Sigmoid colon (tissue), 7 donors: ENCODE measurements at places on chromosomes 4 and X. TPM values are rescaled to one million over a fixed set of nuclear protein-coding genes. Genes with fewer than 3 reads are reported as not detected.

DNA sequence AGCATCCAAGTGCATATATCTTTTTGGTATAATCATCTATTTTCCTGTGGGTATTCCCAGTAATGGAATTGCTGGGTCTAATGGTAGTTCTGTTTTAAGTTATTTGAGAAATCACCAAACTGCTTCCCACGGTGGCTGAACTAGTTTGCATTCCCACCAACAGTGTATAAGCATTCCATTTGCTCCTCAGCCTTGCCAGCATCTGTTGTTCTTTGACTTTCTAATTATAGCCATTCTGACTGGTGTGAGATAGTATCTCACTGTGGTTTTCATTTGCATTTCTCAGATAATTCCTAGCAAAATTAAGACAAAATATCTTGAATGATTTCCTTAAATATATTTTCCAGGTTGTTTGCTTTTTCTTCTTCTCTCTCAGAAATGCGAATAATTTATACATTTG is 341.1 kb downstream of the GBA3 start:
- H3K27ac ChIP-seq: no peak overlapping the region
- no peaks in the 10 kb centered on the region for H3K27me3 ChIP-seq
- no peaks in the 10 kb centered on the region for H3K4me1 ChIP-seq
- no peak overlapping the region for H3K4me3 ChIP-seq
- no peaks in the 10 kb centered on the region for H3K36me3 ChIP-seq
- no peak for DNase-seq

DNA sequence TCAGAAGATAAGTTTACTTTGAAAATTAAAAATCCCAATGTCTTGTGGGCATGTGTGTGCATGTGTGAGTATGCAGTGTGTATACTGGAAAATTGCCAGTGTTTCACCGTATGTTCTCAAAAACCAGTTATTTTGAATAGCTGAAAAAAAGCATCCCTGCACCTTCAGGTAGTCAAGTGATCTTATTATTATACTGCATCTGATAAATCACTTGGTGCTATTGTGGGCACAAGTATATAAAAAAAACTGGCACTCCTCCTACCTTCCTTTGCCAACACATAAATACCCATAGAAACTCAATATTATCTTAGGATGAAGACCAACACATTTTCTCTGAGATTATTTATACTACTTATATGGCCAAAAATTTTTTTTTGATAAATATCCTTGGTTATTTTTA is 91.5 kb upstream of the MAP9 start:
- peaks cover 5% of the 10 kb centered on the region for H3K4me1 ChIP-seq
- H3K4me3 ChIP-seq: no peak overlapping the region
- H3K36me3 ChIP-seq: no peaks in the 10 kb centered on the region
- H3K27me3 ChIP-seq: no peaks in the 10 kb centered on the region
- H3K27ac ChIP-seq: no peak overlapping the region

DNA sequence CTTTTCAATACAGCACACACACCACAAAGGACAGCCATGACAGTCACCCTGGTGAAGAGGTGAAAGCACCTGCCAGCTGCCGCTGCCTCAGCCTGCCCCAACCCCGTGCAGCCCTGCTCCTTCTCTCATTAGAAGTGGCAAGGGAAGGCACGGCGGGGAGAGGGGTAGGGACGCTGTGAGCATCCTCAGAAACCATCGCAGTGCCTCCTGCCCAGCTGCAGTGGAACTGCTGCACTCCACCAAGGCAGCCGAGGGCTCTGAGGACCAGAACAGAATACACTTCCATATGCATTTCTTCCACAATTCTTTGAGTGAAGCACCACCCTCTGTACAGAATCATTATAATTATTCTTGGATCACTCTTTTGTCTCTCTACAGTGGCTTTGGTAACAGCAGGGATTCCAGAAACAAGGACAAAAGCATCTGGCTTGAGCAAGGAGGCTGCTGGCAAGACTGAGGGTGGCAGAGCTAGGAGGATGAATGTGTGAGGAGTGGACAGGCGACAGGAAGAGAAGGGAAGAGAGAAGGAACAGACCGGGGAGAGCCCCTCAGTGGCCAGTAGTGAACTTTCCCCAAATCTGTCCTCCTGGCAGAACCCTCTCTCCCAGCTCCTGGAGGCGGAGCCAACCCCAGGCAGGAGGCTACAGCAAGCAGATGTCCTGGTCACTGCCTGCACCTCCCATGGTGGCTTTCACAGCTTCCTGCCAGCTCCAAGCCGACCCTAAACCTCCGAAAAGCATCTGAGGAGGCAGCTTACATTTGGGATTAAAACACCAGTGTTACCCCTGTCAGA is 73.2 kb downstream of the MTNR1A start:
- no peaks in the 10 kb centered on the region for H3K36me3 ChIP-seq
- H3K27ac ChIP-seq: no peak overlapping the region
- no peaks in the 10 kb centered on the region for H3K4me1 ChIP-seq
- DNase-seq: no peak

DNA sequence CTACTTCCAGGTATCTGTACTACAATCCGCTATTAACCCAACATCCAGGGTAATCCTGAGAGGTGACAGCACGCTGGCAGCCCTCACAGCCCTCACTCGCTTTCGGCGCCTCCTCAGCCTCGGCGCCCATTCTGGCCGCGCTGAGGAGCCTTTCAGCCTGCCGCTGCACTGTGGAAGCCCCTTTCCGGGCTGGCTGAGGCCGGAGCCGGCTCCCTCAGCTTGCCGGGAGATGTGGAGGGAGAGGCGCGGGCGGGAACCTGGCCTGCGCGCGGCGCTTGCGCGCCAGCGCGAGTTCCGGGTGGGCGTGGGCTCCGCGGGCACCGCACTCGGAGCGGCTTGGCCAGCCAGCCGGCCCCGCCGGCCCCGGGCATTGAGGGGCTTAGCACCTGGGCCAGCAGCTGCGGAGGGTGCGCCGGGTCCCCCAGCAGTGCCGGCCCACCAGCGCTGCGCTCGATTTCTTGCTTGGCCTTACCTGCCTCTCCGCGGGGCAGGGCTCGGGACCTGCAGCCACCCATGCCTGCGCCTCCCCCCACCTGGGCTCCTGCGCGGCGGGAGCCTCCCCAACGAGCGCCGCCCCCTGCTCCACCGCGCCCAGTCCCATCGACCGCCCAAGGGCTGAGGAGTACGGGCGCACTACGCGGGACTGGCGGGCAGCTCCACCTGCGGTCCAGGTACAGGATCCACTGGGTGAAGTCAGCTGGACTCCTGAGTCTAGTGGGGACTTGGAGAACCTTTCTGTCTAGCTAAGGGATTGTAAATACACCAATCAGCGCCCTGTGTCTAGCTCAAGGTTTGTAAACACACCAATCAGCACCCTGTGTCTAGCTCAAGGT is 87.3 kb downstream of the PRSS12 start:
- H3K4me1 ChIP-seq: no peaks in the 10 kb centered on the region
- no peak for DNase-seq
- peak overlapping the region; percentile 51 for H3K4me3 ChIP-seq
- H3K36me3 ChIP-seq: no peaks in the 10 kb centered on the region

- no peak overlapping the region for H3K4me3 ChIP-seq
- H3K27me3 ChIP-seq: no peaks in the 10 kb centered on the region
- H3K4me1 ChIP-seq: no peaks in the 10 kb centered on the region
- H3K36me3 ChIP-seq: peaks cover 9% of the 10 kb centered on the region
- peak; percentile 77 for DNase-seq
Measured at GRCh38 chrX:24081661-24082154, 27.0 kb downstream of the EIF2S3 start.

- H3K4me1 ChIP-seq: no peaks in the 10 kb centered on the region
- H3K36me3 ChIP-seq: no peaks in the 10 kb centered on the region
- H3K4me3 ChIP-seq: no peak overlapping the region
- H3K27me3 ChIP-seq: no peaks in the 10 kb centered on the region
Measured at GRCh38 chrX:42725196-42725595, 52.8 kb downstream of the PPP1R2C start.

GRCh38 chrX:22126327-22126726 is 94.2 kb downstream of the PHEX start:
- no peak for DNase-seq
- H3K27ac ChIP-seq: no peak overlapping the region
- H3K4me1 ChIP-seq: no peaks in the 10 kb centered on the region

GRCh38 chr4:20662851-20663250 is 37.4 kb upstream of the PACRGL start:
- no peak overlapping the region for H3K27ac ChIP-seq
- no peaks in the 10 kb centered on the region for H3K4me1 ChIP-seq
- no peak overlapping the region for H3K4me3 ChIP-seq

- H3K36me3 ChIP-seq: no peaks in the 10 kb centered on the region
- DNase-seq: no peak
- no peaks in the 10 kb centered on the region for H3K4me1 ChIP-seq
- no peak overlapping the region for H3K4me3 ChIP-seq
- no peaks in the 10 kb centered on the region for H3K27me3 ChIP-seq
Measured at GRCh38 chr4:11585506-11585905, 156.8 kb upstream of the HS3ST1 start.

GRCh38 chr4:987624-988513 is 1.0 kb downstream of the IDUA start:
- H3K27me3 ChIP-seq: no peaks in the 10 kb centered on the region
- no peak overlapping the region for H3K27ac ChIP-seq
- peak overlapping the region; percentile 73 for H3K4me3 ChIP-seq
- DNase-seq: no peak
- H3K36me3 ChIP-seq: peaks cover 13% of the 10 kb centered on the region

DNA sequence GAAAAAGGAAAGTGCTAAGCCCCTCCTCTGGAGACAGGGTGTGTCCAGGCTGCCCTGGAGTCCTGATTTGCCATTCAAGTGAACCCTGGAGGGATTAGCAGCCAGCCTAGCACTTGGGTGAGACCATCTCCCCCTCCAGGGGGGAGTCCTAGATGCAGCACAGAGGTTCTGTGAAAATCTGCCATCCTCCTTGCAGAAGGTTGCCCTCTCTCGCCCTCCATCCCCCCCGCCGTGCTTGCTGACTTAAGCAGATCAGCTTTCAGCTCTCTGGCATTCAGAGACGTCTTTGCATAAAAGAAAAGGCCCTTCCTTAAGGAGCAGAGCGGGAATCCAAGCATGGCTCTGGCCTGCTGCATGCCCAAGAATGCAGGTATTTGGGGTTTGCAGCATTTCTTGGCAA is 102.1 kb upstream of the SCML1 start:
- no peaks in the 10 kb centered on the region for H3K36me3 ChIP-seq
- no peak overlapping the region for H3K27ac ChIP-seq
- DNase-seq: no peak
- no peak overlapping the region for H3K4me3 ChIP-seq
- no peaks in the 10 kb centered on the region for H3K27me3 ChIP-seq

- H3K27me3 ChIP-seq: no peaks in the 10 kb centered on the region
- H3K36me3 ChIP-seq: no peaks in the 10 kb centered on the region
- H3K4me1 ChIP-seq: no peaks in the 10 kb centered on the region
- no peak overlapping the region for H3K4me3 ChIP-seq
- H3K27ac ChIP-seq: no peak overlapping the region
- DNase-seq: no peak
Measured at GRCh38 chrX:125622899-125623298, 303.2 kb downstream of the TEX13C start.

- no peaks in the 10 kb centered on the region for H3K36me3 ChIP-seq
- no peak for DNase-seq
- H3K27ac ChIP-seq: no peak overlapping the region
- H3K27me3 ChIP-seq: no peaks in the 10 kb centered on the region
Measured at GRCh38 chr4:24646798-24647460, 62.6 kb upstream of the DHX15 start.

DNA sequence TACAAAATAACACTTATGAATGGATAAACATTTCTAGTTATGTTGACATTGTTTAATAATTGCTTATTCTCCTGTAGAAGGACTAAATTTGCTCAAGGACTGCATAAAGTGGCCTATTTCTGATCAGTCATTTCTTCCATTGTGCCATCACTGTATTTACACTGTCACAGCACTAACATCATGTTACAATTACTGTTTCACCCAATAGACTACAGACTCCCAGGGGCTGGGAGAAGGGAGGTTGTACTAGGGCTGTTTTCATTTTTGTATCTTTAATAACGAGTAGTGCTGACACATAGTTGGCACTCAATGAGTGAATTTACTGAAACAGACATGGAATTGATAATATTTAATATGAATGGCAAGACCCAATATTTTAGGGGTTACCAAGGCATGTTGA is 139.5 kb downstream of the SLC10A7 start:
- no peak overlapping the region for H3K27ac ChIP-seq
- H3K4me1 ChIP-seq: no peaks in the 10 kb centered on the region
- DNase-seq: no peak
- H3K4me3 ChIP-seq: no peak overlapping the region
- H3K36me3 ChIP-seq: no peaks in the 10 kb centered on the region
- no peaks in the 10 kb centered on the region for H3K27me3 ChIP-seq

GRCh38 chr4:38491854-38492478 is 172.0 kb upstream of the KLF3 start:
- no peaks in the 10 kb centered on the region for H3K27me3 ChIP-seq
- no peak overlapping the region for H3K4me3 ChIP-seq
- H3K36me3 ChIP-seq: no peaks in the 10 kb centered on the region
- H3K27ac ChIP-seq: no peak overlapping the region

DNA sequence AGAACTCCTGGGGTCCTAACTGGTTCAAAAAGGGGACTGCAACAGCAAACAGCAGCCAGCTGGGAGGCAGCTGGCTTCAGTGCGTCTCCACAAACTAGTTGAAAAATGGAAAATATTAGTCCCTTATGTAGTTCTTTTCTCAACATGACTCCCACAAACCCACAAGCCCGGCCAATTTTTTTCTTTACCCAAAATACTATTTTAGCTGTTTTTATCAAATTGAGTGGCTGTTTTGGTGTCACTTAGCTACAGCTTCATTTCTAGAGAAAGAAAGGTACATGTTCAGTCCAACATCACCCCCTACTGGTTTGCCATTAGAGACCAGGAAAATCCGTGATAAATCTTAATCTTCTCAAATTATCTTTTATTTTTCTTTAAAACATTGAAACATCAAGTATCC is 97.2 kb downstream of the GUCY2F start:
- no peak for DNase-seq
- no peak overlapping the region for H3K27ac ChIP-seq
- H3K4me3 ChIP-seq: no peak overlapping the region
- no peaks in the 10 kb centered on the region for H3K36me3 ChIP-seq
- no peaks in the 10 kb centered on the region for H3K4me1 ChIP-seq

The REELD1 gene
- 0.36 TPM for total RNA-seq

The HOPX gene
- total RNA-seq: 57.9 TPM

The ADH1A gene
- total RNA-seq: not detected

The FAM53A gene
- total RNA-seq: 4.1 TPM

The MAGEC1 gene
- not detected for total RNA-seq

The CWH43 gene
- not detected for total RNA-seq

The TEX13D gene
- total RNA-seq: not detected

The SNCA gene
- 24.6 TPM for total RNA-seq

The CXXC4 gene
- total RNA-seq: 4.3 TPM

The CRMP1 gene
- total RNA-seq: 5.0 TPM

The KCNE5 gene
- 0.33 TPM for total RNA-seq

The SPP1 gene
- total RNA-seq: 30.4 TPM
